ENCODE measurements at places on chromosomes 11 and 22. TPM values are rescaled to one million over a fixed set of nuclear protein-coding genes. Genes with fewer than 3 reads are reported as not detected.
A peak's percentile ranks its signal among the peaks of the same experiment; 100 is the strongest.

GRCh38 chr22:19637408-19638281, 76.7 kb upstream of the SEPTIN5 start:
- DNase-seq = no peak

DNA sequence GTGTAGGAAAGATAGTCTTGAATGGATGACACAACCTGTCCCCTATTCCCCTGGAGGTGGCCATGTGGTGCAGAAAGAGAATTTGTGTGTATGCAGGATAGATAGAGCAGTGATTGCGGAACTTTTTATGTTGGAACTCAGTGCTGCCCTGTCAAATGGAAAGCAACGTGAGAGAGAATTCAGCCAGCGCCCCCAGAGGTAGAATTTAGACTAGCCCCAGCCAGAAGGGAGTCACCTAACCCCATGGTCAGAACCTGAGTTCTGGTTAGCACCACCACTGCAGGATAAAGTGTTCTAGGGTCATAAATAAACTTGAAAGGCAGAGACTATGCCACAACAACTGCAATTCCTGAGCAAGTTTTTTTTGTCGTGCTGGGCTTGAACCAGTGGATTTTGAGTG, 152.9 kb upstream of the GRIA4 start:
- DNase-seq = no peak

GRCh38 chr22:30542811-30543188, 3.7 kb downstream of the SEC14L6 start:
- no peak for DNase-seq

- DNase-seq = no peak
Measured at GRCh38 chr11:21896746-21897602, 295.9 kb upstream of the ANO5 start.

- DNase-seq = peak; percentile 72
Measured at GRCh38 chr11:14380947-14381561, 22.1 kb upstream of the RRAS2 start.

GRCh38 chr22:44460691-44461375, 37.2 kb downstream of the RTL6 start:
- DNase-seq = no peak

GRCh38 chr11:132134322-132134721, 763.9 kb downstream of the NTM start:
- no peak for DNase-seq

DNA sequence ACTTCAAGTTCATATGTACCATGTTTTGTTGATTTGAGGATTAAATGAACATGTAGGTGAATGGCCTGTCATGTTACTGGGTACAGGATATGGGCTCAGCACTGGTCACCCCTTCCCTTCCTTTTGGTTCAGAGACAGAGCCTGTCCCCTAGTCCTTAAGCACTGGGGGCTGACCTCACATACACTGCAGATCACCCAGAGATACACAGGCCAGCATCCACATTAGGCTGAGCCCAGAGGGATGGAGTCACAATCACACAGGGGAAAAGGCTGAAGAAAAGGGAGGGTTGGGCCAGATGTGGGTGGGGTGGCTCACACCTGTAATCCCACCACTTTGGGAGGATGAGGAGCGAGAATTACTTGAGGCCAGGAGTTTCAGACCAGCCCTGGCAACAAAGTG, 62.3 kb downstream of the IGLL5 start:
- no peak for DNase-seq

DNA sequence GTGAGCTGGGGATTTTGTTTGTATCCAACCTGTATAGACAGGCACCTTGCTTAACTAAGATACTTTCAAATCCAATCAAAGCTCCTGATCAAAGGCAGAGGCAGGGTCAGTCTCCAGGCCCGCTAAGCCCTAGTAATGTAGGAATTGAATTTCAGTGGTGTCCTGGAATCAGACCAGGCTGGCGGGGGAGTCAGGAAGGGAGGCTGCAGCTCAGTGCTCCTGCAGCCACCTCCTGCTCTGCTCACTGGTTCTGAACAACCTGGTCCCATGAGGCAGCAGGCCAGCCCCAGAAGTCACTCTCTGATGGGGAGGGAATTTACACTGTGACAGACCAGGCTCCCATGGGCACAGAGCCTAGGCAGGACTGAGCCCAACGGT, 38.5 kb upstream of the GALNT18 start:
- no peak for DNase-seq

DNA sequence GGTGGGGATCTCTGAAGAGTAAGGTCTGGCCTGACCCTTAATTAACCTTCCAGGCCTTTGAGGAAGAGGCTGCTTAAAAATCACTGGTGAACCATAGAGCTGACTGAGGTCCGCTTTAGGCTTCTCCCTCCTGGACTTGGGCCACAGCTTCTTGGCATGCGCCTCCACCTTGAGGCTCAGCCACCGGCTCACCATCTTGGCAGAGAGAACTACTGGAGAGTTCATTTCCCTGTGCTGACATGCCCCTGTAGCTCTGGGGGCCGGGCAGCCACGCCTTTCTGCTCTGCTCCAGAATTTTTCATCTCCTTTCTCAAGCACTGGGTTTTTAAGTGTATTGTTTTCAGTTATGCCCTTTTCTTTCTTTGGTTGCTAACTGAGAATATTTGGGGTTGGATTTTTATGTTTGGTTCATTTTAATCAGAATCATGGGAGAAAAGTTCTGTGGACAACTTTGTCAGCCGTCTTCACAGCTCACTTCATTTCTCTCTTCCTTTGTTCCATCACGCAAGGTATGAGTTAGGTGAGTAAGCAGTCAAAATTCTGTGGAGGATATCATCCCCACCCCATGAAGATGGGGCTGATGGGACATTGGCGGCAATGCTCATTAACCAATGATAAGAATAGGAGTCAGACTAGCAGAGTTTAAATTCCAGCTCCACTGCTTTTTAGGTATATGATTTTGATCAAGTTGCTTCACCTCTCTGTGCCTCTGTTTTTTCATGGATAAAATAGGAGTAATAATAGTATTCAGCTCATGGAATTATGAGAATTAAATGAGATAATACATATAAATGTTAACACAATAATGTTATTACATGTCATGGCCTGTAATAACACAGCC, 103.9 kb downstream of the DBX1 start:
- DNase-seq = no peak

GRCh38 chr11:130330101-130330684, 15.5 kb upstream of the ZBTB44 start:
- DNase-seq = no peak

- no peak for DNase-seq
Measured at GRCh38 chr11:130477586-130478203, 29.2 kb downstream of the ADAMTS15 start.

DNA sequence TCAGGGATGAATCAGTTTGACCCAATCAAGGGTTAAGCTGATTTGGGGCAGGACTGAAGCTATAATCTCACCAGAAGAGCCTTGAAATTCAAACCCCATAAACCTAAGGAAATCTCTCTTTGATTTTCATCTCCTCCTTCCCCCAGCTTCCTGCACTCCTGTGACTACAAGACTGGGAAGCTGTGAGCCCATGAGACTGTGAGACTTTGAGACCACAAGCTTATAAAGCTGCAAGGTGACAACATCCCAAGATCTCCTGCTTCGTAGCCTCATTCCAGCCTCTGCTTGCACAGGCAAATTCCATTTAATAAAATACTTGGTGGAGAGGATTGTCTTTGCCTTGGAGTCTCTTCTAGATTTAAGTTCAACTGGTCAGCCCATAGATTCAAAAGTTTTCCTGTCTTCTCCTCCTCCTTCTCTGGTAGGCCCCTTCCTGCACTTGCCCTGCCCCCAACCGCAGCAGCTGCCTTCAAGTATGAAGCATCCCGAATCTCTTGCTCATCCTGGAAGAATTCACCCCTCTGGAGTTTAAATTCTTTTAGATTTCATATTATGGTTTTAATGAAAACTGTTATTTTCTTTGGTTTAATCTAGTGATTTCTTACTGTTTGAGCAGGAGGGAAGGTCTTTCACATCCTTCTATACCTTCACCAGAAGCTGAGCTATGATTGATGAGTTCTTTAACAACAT, 42.1 kb downstream of the PAMR1 start:
- no peak for DNase-seq

GRCh38 chr11:118305726-118306125, 1.2 kb downstream of the CD3E start:
- DNase-seq = no peak

DNA sequence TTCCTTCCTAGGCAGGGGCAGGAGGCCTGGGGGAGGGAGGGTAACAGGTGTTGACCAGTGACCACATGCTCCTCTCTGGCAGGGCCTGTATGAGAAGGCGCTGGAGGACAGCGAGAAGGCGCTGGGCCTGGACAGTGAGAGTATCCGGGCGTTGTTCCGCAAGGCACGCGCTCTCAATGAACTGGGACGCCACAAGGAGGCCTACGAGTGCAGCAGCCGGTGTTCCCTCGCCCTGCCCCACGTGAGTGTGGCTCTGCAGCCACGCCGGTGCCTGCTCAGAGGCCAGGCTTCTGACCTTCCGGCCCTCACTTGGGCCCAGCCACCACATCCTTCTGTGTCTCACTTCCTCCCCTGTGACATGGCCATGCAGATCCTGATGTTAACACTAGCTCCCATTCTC, 25.8 kb downstream of the ZC3H7B start:
- no peak for DNase-seq

DNA sequence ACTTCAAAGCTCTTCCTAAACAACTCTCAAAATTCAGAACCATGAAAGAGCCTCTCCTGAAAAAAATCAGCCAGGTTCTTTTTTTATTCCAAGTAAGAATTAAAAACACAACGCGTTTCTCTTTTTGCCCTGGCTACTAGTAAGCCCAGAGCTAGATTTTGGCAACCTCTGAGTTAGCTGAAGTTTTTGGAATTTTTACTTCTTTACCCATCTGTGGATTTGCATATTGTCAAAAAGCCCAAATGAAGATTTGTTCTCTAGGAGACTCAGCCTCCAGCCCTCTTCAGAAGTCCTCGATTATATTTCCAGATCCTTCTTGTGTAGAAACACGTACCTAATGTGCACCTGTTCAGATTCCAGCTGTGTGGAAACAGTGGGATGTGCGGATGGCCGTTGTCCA, 517.9 kb downstream of the TBC1D22A start:
- no peak for DNase-seq

DNA sequence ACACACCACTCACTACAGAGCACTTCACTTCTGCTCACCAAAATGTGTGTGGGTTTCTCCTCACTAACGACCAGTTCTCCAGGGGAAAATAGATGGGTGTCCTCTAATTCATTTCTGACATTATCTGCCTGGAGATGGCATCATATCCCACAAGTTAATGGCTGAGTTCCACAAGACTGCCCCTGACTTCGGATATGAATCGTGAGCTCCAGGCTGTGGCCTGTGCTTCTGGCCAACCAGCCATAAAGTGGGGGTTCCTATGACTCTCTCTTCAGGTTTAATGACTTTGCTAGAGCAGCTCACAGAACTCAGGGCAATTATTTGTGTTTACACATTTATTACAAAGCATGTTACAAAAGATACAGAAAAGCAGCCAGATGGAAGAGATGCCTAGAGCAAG, 113.0 kb upstream of the SYT13 start:
- peak; percentile 1 for DNase-seq

DNA sequence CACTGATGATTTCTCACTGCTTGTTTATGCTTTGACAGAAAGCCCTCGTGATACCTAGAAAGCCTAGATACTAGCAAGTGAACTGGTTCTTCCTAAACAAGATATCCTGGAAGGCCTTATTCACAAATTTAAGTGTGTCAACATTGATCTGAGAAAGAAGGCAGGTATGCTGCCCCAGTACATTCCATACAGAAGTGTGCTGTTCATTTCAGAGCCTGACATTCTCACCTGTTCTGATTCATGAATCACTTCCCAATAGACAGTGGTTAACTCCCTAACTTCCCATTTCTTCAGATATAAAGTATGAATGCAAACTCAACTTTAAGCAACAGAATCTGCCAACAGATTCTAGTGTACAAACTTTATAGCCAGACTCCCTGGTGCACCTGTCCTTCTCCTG, 15.5 kb upstream of the RASSF10 start:
- no peak for DNase-seq

- no peak for DNase-seq
Measured at GRCh38 chr22:25930083-25930482, 188.1 kb downstream of the MYO18B start.

- DNase-seq = no peak
Measured at GRCh38 chr11:111456086-111456858, 55.9 kb downstream of the BTG4 start.

Gene MS4A3
- not detected for polyA plus RNA-seq

Gene FOLR1
- 10.3 TPM for polyA plus RNA-seq

Gene PKDREJ
- 0.08 TPM for polyA plus RNA-seq

Gene RFPL1
- not detected for polyA plus RNA-seq

Gene CSF2RB
- 0.96 TPM for polyA plus RNA-seq

Gene PRG3
- not detected for polyA plus RNA-seq

Gene OR8G1
- not detected for polyA plus RNA-seq

Gene ZP1
- 0.17 TPM for polyA plus RNA-seq

Gene PTPN5
- 1.5 TPM for polyA plus RNA-seq

Gene SHANK3
- 9.8 TPM for polyA plus RNA-seq

Gene DDTL
- 1.4 TPM for polyA plus RNA-seq

Measured in ovary (tissue), 10 donors.